ENCODE measurements at places on chromosomes 12 and 14.

- DNase-seq = no peak
Measured at GRCh38 chr12:6380141-6381121, 3.5 kb upstream of the LTBR start.

GRCh38 chr12:48615681-48616080 is 45.8 kb upstream of the LALBA start:
- DNase-seq = no peak

DNA sequence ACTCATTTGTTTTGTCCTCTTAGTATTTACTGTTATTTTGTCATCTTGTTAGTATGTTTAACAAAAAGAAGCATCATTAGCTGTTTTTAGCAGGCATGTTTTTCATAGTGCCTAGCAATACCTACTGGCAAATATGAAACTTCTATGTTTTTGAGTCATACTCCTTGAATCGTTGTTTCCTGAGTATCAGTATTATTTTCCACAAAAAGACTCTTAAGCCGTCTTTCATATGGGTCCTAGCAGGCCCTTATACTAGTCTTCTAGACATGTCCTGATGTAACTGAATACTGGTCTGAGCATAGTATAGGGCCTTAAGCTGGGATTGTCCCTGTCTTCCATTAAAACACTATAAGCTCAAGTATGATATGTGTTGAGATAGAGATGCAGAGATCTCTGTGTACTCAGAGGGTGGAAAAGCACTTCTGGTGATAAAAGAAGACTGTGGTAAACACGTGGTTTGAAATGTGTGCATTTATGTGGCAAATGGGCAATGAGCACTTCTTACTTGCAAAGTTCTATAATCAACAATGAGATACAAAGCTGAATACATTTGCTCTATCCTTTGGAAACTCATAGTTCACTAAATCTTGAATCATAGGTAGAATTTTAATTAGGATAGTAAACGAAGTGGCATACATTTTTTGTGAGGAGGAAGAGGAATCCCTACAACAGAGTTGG is 348.8 kb downstream of the PDZRN4 start:
- no peak for DNase-seq

- no peak for DNase-seq
Measured at GRCh38 chr14:96497087-96497486, 5.1 kb upstream of the PAPOLA start.

DNA sequence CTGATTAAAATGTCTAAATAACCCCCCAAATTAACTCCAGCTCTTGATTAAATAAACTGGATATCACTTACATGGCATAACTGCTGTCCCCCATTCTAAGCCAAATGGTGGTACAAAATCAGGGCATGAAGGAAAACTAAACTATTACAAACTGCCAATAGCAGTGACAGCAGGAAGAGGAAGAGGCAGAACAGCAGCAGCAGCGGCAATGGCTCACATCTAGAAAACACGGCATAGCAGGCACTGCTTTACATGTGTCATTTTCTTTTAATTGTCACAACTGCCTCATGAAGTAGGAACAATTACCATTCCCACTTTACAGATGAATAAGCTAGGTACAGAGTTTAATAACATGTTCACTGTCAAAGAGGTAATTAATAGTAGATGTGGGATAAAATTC is 92.0 kb downstream of the EPS8 start:
- no peak for DNase-seq

Data from ovary (tissue), 10 donors.